ENCODE measurements at places on chromosomes 6 and 20.

- DNase-seq: no peak
Measured at GRCh38 chr6:45969026-45969425, 46.6 kb downstream of the CLIC5 start.

DNA sequence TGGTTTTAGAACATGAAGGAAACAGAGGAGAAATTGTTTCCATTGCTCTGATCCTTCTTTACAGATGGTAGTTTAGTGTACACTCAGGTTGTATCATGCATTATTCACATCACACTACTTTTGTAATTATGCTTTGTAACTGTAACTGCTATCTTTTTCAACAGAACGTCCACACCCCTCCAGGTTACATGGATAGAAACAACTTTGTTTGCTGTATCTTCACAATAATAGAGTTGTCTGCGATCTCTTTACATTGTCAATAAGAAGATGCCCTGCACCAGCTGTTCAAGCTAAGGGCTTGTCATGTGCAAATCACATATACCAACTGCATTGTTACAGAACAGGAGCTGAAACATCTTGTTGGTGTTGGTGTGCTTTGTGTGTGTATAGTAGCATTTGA, 67.9 kb upstream of the MAP7 start:
- DNase-seq: no peak

GRCh38 chr6:77361018-77361417, 102.3 kb downstream of the HTR1B start:
- DNase-seq: no peak

GRCh38 chr6:52540286-52540902, 36.5 kb downstream of the TRAM2 start:
- DNase-seq: no peak

GRCh38 chr20:44910690-44911262, 916 bp downstream of the PABPC1L start:
- DNase-seq: no peak

DNA sequence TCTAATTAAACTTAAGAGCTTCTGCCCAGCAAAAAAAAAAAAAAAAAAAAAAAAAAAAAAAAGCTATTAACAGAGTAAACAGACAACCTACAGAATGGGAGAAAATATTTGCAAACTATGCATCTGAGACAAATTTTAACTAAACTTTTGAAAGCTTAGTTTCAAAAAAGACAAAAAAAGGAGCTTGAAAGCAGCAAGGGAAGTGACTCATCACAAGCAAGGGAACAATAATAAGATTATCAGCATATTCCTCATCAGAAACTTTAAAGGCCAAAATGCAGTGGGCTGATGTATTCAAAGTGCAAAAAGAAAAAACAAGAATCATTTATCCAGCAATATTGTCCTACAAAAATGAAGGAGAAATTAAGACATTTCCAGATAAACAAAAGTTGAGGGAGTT, 158.6 kb downstream of the RNF144B start:
- DNase-seq: no peak

GRCh38 chr6:27078734-27079357, 168.7 kb upstream of the PRSS16 start:
- peak; percentile 6 for DNase-seq

- no peak for DNase-seq
Measured at GRCh38 chr6:110055387-110055735, 77.2 kb downstream of the GPR6 start.

- no peak for DNase-seq
Measured at GRCh38 chr6:82237013-82237412, 10.5 kb downstream of the IBTK start.

GRCh38 chr6:66825539-66825938, 1118.5 kb upstream of the EYS start:
- DNase-seq: no peak

- DNase-seq: no peak
Measured at GRCh38 chr20:45354423-45355208, 6.4 kb upstream of the SDC4 start.

DNA sequence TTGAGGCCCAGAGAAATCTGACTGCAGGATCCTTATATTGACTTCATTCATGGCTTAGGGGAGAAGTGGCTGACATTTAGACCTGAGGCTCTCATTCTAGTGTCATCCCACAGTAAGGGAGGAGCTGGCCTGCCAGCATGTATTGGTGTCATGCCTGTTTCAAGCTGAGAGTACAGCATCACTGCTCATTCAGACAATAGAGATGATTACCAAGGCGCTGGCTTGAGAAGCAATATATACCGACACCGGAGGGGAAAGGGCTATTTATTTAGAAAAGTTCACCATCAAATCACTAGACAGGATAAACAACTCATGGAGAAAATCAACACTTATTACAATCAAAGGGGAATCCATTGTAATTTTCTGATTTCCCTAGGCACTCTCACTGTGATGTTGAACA, 84.4 kb upstream of the HDAC2 start:
- DNase-seq: no peak

DNA sequence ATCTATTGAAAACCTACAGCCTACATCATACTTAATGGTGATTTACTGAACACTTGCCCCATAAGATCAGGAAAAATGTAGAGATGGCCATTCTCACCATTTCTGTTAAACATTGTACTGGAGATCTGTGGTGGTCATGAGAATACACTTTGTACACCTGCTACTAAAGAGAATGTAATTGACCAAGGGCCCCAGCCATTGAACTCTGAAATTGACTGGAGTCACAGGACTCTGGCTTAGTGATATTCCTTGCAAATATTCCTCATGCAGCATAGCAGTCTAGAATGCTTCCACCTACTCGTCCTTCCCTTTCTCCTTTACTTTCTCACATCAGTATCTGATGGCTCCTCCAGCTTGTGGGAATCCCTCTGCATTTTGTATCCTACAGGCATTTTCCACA, 37.4 kb upstream of the SNX9 start:
- no peak for DNase-seq

- no peak for DNase-seq
Measured at GRCh38 chr6:52333840-52334200, 28.1 kb upstream of the PAQR8 start.

GRCh38 chr20:47765691-47766594, 19.3 kb downstream of the SULF2 start:
- DNase-seq: no peak

DNA sequence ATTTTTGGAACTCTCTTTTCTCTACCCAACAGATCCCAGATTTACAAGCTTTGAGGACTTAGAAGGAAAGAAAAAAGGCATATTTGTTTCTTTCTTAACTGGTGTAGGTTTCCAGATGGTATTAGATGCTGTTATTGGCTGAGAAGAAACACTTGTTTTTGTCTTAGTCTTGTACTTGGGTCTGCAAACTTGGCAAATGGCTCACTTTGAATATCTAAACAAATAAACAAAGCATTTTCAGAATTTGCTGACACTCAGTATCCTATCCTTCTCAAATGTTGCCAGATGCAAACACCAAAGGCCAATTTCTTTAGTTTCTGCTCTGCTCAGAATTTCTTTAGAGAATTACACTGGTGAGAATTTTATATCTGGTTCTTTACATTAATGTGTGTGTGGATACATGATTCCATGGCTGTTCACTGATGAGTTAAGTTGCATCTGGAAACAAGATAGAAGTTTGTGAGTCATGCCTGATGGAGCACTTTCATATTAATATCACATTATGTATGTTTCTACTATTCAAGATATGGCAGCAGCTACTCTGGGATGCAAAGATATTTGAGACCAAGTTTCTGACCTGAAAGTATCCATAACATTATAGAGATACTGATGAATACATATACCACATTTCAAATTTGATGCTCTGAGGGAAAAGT, 43.7 kb upstream of the CEP162 start:
- DNase-seq: no peak

- DNase-seq: no peak
Measured at GRCh38 chr6:41498968-41499599, 47.1 kb upstream of the FOXP4 start.

- peak; percentile 53 for DNase-seq
Measured at GRCh38 chr6:36692220-36692619, 5.4 kb upstream of the RAB44 start.

DNA sequence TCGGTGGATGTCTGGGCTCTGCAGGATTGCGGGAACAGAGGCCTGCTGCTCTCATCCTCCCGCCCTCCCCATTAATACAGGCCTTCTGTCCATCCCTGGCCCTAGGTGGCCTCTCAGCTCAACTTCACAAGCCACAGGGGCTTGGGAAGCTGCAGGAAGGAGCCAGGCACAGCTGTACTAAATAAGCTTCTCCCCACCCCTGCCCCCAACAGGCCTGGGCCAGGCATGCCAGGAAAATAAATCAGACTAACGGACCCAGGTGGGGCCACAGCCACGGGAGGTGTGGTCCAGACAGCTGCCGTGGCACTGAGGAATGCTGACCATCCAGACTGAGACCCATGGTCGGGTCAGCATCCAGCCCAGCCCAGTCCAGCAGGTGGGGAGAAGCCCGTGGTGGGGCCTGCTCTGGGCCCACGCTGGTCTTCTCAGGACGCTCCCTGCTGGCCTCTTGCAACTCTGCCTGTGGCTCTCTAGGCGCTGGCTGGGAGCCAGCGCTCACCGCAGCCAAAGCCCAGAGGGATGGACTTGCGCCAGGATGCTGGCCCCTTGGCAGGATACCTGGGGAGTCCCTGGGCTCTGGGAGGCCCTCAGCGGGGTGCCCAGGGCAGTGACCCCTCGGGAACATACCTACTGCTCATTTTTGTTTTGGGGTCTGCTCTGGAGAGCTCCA, 8.6 kb upstream of the YTHDF1 start:
- DNase-seq: no peak

- no peak for DNase-seq
Measured at GRCh38 chr20:62899633-62900051, 26.7 kb downstream of the DIDO1 start.

DNA sequence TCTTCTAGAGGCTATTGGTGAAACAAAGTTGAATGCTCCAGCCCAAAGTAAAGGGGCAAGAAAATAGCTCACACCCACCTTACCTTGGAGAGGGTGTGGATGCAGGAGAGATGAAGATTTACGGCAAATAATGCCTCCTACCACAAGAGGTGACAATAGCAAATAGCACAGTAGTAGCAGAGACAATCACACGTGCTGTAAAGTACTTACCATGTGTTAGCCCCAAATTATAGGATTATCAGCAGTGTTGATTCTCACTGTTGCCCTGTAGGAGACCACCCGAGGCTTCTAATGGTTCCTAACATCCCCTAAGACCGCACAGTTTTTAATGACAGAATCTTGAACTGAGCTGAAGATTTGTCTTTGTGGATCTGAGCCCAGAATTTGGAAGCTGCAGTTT, 94.8 kb upstream of the FOXA2 start:
- DNase-seq: no peak

GRCh38 chr6:108726726-108727339, 121.4 kb upstream of the ARMC2 start:
- DNase-seq: no peak

- no peak for DNase-seq
Measured at GRCh38 chr6:169859401-169859977, 108.1 kb downstream of the ERMARD start.

DNA sequence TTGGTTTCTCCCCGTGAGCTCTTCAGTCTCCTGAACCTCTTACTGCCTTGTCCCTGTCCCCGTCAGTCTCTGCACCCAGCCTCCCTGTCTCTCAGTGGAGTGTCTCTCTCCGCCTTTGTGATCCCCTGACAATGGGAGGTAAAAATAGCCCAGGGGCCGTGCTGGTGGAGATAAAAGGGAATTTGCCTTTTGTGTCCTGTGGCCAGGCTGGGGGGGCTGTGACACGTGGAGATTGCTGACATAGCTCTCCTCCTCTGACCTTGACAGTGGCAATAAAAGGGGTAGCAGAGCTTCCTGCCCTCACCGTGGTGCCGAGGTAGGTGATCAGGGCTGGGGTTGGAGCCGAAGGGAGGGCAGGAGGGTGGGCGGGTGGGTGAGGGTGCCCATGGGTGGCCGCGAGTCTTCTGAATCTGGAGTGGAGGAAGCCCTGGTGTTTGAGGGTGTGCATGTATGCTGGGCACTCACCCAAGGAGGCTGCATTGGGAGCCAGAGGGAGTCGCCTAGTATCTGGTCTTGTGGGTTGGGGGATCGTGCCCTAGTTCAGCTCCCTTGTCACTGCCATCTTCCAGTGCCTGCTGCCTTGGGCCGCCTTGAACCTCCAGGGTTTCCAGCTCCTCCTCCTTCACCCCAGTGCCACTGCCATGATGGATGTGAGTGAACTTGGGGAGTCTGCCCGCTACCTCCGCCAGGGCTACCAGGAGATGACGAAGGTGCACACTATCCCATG, 21.9 kb downstream of the MYH7B start:
- no peak for DNase-seq

- no peak for DNase-seq
Measured at GRCh38 chr20:3371754-3372153, 35.7 kb downstream of the DNAAF9 start.

DNA sequence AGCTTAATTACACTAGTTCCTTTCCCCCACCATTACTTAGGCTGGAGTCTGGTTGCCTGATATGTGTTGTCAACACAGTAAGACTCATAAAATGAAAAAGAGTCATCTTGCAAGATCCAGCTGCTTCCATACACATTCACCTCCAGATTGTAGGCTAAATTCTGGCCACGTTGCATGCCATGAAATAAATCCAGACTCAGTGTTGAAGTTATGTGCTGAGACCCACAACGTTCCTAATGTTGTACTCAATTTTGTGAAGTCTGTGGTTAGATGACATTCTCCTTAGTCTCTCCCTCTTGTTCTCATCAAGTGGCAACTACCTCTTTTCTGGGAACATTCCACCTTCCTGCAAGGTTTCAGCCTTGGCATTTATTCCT, 212.3 kb downstream of the LMBRD1 start:
- no peak for DNase-seq

GRCh38 chr6:36657942-36658544, 20.5 kb upstream of the CDKN1A start:
- DNase-seq: no peak

DNA sequence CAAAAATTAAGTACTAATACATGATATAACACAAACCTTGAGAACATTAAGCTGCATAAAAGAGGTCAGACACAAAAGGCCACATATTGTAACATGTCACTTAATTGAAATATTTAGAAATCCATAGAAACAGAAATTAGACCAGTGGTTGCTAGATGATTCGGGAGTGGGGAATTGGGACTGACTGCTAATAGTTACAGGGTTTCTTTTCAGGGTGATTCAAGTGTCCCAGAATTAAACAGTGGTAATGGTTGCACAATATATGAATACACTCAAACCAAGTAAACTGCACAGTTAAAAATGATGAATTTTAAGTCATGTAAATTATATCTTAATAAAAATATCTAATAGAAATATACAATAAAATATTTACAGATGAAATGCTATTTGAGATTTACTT, 174.5 kb downstream of the WDR27 start:
- DNase-seq: no peak

- no peak for DNase-seq
Measured at GRCh38 chr6:91710342-91710741, 1123.5 kb upstream of the MAP3K7 start.

DNA sequence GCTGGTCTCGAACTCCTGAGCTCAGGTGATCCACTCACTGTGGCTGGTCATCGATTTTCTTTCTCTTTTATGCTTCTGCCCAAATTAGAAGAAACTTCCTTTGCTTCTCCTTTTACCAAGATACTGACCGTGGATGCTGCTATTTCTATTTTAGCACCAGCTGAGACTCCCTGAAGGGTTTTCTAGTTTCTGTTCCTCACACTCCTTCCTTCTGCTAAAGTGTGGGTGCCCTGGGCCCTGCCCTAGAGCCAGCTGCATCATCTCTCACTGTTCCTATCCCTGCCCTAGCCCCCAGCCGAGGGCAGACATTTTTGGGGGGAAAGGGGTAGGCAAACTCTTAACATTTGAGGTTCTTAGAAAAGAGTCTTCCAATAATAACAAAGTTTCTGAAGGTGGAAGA, 6.3 kb downstream of the SMOC2 start:
- no peak for DNase-seq

- DNase-seq: no peak
Measured at GRCh38 chr6:55953335-55953734, 77.9 kb upstream of the BMP5 start.

Measured in activated effector memory CD4-positive, alpha-beta T cell treated with Interleukin-2 at 50 U/mL for 16 hours (primary cell).